ENCODE measurements at places on chromosomes 7 and 10. TPM values are rescaled to one million over a fixed set of nuclear protein-coding genes. Genes with fewer than 3 reads are reported as not detected.
A peak's percentile ranks its signal among the peaks of the same experiment; 100 is the strongest.

Gene DYDC2
- polyA plus RNA-seq, result not detected

- DNase-seq, result no peak
These were observed 42.9 kb downstream of the PRKG1 start for GRCh38 chr10:51117053-51117660.

Gene GHRHR
- not detected for polyA plus RNA-seq

Gene RBP3
- not detected for polyA plus RNA-seq

DNA sequence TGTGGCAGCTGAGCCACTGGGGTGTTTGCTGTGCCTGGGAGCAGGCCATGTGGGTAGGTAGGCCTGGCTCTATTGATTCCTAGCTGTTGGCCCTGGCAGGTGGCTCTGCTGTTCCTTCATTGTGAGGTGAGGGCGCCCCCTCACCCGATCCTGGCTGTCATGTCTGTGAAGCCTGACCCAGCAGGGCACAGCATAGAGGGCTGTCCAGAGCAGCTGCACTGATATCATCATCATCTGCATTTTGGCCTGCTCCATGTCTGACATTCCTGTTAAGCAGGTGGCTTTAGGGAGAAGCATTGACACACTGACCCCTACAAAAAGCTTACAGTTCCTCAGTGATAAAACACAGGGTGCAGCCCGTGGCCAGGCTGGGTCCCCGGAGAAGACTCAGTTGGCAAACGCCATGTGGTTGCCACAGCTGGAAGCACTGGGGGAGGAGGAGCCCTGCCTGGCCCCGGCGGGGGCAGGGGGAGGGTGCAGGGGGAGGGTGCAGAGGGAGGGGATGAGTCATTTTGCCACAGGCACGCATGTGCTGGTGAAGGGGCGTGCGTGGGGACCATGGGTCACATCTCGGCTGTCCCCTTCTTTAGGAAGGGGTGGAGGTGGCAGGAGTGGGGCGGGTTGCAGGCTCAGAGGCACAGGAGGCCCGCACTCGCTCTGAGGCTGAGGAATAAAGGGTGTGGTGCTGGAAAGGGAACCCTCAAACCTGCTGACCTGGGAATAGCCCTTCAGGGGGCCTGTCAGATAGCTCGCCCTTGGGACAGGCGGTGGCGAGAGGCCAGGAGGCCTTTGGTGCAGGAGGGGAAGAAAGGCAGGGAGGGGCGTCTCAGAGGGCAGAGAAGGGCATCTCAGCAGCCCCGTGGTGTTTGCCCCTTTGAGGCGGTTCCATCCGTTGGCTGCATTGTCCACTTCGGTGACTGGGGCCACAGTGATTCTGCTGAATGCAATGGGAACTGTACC is 31.6 kb downstream of the IKZF1 start:
- peak; percentile 81 for DNase-seq

- DNase-seq, result no peak
These were observed 14.9 kb downstream of the TMEM273 start for GRCh38 chr10:49173201-49173772.

DNA sequence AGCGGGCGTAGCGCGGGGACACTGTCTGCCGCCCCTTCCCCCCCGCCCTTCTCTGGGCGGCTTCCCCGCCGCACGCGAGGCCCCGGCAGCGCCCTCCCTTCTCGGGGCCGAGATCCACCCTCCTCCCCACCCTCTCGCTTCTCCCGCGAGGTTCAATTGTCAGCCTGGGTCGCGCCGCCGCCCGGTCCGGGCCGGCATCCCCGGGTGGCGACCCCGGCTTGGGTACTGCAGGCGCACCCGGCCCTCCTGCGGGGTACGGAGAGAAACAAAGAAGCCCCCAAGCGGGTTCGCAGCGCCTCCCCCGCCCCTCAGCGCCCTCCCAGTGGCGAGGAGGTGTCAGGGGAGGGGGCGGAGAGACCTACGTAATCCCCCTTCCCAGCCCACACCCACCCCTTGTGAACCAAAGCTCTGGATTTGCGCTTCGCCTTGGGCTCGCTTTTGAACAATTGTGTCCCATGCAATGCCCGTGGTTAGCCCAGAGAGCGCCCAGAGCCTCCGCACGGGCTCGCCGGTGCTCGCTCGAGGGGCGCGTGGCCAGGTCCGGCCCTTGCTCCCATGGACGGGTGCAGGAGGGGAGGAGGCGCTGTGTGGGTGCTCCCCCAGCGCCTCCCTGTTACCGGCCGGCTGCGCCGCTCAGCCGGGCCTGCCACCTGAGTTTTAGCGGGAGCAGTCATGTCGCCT is 634 bp downstream of the HECW1 start:
- DNase-seq, result no peak

GRCh38 chr7:34064519-34065158 is 159.3 kb downstream of the BMPER start:
- DNase-seq, result no peak

- DNase-seq, result no peak
These were observed 20.2 kb downstream of the C10orf71 start for GRCh38 chr10:49319206-49319605.

GRCh38 chr7:73308074-73308664 is 457 bp downstream of the NSUN5 start:
- DNase-seq, result no peak

Measured in immature natural killer cell (primary cell).